ENCODE measurements at places on chromosomes 13 and 19.
A peak's percentile ranks its signal among the peaks of the same experiment; 100 is the strongest.

DNA sequence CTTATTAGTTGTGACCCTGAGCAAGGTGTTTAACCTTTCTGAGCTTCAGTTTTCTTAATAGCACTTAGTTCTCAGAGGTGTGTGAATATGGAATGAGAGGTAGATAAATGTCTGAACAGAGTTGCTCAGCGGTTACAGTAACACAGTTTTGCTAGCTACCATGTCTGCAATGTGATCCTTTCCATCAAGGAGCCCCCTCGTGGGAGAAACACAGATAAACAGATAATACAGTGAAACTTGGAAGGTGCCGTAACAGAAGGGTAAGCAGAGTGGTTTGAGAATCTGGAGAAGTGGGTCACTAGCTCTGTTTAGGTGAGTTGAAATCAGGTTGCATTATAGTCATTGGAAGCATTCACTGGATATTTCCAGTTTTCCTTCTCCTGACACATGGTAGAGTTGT, 38.9 kb downstream of the IRS2 start:
- no peak for DNase-seq

GRCh38 chr19:46716672-46717033, 261 bp downstream of the PRKD2 start:
- DNase-seq = no peak

- DNase-seq = no peak
Observed at GRCh38 chr13:27311518-27312210, 41.0 kb downstream of the RASL11A start.

- no peak for DNase-seq
Observed at GRCh38 chr19:55471266-55471665, 5.2 kb upstream of the ZNF628 start.

- no peak for DNase-seq
Observed at GRCh38 chr19:32289566-32290210, 55.7 kb upstream of the ZNF507 start.

DNA sequence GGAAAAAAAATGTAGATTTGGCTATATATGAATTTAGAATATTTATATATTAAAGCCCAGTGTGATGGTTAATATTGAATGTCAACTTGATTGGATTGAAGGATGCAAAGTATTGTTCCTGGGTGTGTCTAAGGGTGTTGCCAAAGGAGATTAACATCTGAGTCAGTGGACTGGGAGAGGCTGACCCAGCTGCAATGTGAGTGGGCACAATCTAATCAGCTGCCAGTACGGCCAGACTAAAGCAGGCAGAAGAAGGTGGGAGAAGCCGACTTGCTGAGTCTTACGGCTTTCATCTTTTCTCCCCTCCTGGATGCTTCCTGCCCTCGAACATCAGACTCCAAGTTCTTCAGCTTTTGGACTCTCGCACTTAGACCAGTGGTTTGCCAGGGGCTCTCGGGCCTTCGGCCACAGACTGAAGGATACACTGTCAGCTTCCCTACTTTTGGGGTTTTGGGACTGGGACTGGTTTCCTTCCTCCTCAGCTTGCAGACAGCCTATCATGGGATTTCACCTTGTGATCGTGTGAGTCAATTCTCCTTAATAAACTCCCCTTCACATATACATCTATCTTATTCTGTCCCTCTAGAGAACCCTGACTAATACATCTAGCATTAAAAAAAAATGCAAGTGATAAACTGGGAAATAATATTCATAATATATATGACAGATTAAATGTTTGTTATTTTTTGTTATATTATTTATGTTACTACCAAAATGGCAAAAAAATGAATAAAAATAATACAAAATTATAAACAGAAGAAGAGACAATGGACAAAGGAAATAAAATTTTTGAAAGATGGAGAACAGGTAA, 122.4 kb downstream of the DLEU7 start:
- no peak for DNase-seq

- DNase-seq = no peak
Observed at GRCh38 chr19:28956961-28957360, 256.0 kb downstream of the UQCRFS1 start.

DNA sequence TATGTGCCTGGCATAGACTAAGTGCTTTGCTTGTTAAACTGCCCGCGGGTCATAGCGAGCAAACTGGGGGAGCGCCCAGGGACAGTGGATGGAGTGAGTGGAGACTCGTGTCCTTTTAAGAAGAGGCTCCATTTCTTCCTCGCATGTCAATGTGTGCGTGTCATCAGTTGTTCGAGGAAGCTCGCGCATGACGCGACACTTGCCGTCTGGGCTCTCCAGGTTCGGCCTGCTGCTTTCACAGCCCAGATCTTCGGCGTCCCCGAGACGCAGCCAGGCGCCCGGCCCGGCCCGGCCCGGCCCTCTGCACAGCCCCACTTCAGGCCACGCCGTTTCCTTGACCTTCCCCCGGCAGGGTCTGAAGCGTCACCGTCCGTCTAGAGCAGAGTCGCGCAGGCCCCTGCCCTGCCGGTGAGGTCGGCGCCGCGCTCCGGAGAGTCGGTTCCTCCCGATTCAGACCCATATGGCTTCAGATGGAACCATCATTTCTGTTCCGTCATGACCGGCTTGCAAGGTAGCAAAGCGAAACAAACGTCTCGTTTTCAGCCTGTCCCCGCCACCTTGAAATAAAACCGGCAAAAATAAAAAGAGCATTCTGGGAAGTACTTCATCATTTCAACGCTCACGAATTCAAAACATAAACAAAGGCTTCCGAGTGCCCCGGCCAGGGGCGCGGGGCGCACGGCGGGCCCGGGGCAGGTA, 599 bp upstream of the ARHGEF7 start:
- no peak for DNase-seq

- DNase-seq = no peak
Observed at GRCh38 chr19:51607920-51608562, 22.2 kb downstream of the SIGLEC5 start.

- no peak for DNase-seq
Observed at GRCh38 chr19:29789007-29789406, 22.8 kb upstream of the CCNE1 start.

DNA sequence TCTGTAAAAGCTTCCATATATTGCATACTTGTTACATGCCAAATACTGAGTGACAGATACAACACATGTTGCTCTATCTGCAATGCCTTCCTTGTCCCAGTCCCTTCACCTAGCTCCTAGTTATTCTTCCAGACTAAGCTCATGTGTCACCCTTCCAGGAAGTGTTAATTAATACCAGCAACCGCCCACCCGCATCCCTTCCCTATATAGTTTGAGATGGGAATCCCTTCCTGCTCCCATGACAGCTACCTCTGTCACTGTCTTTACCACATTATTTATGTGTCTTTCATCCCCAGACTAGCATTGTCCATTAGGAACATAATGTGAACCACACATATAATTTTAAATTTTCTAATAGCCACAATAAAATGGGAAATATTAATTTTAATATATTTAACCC, 49.5 kb upstream of the FRY start:
- DNase-seq = no peak

GRCh38 chr13:97174638-97175037, 47.5 kb upstream of the MBNL2 start:
- DNase-seq = no peak

DNA sequence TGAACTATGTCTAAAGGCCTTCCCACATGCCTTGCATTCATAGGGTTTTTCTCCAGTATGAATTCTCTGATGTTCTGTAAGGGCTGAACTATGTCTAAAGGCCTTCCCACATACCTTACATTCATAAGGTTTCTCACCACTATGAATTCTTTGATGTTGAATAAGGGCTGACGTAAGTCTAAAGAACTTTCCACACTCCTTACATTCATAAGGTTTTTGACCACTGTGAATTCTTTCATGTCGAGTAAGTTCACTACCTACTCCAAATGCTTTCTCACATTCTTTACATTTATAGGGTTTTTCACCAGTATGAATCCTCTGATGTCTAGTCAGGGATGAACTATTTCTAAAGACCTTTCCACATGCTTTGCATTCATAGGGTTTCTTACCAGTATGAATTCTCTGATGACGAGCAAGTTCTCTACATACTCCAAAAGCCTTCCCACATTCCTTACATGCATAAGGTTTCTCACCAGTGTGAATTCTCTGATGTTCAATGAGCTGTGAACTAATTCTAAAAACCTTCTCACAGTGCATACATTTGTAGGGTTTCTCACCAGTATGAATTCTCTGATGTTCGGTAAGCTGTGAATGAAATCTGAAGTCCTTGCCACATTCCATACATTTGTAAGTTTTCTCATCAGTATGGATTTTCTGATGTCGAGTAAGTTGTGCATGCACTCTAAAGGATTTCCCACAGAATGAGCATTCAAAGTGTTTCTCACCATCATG, 19.1 kb upstream of the ZNF260 start:
- DNase-seq = no peak

- DNase-seq = no peak
Observed at GRCh38 chr13:106349080-106349931, 186.2 kb downstream of the EFNB2 start.

DNA sequence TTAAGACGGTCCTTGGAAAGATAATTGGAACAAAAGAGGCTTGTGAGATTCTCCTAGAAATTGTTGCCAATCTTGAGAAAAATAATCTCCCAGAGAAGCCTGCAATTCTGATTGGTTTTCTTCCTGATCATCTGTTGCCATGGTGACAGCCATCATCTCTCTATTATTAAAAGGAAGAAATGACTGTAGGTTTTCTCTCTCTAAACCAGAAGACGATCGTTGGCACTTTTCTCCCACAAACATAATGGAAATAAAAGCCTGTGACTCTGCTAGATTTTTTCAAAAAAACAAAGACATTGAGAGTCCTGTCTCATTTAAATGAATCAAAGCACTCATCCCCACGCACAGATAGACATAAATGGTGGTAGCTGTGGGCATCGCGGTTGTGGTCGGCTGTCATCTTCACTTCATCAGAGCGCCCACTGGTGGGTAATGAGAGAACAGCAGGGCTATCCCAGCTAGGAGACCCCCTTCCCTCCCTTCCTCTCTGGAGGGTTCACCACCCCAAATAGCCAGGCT, 21.7 kb upstream of the CALM3 start:
- DNase-seq = peak; percentile 12

GRCh38 chr13:21825186-21825585, 154.3 kb downstream of the FGF9 start:
- DNase-seq = no peak

DNA sequence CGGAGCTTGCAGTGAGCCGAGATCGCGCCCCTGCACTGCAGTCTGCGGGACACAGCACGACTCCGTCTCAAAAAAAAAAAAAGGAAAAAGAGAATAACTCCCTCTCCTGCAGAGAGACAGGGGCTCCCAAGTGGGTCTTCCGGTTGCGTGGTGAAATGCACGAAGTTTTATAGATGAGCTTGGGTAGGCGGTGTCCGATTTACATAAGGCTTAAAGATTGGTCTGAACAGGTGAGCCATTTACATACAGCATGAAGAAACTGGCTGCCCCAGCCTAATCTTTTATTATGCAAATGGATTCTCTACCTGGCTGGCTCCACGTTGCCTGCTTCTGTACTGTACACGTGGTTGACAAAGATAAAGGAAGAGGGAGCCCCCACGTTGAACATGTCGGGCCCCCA, 19.5 kb downstream of the ADGRE2 start:
- DNase-seq = no peak

GRCh38 chr19:43468354-43469159, 3.1 kb upstream of the LYPD3 start:
- no peak for DNase-seq

DNA sequence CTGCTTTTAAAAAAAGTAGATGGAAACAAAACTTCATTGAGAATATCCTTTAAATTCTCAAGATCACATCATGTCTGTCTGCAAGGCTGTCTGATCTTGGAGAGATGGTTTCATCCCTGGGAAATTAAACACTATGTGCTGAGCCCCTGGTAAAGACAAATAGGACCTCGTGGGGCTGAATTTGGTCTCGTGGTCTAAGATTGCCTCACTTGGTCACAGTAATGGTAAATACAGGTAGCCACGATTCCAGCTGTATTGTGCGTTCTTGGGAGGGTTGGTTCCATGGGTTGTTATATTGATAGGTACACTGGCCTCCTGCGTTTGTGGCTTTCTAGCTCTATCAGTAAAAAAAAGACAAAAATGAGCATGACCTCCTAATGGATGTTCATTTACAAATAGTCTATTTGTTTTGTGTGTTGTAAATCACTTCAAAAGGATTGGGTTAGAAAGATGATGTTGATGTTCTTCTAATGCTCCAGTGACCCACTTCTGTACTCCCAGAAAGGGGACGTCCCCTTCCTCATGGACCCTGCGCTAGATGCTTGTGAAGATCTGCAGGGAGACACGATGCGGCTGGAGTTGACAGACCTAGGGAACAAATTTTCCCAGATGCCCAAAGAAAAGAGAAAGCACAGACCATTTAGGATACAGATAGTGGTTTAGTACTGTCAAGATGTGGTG, 1.8 kb downstream of the CEBPG start:
- DNase-seq = no peak

GRCh38 chr13:37379841-37380240, 218.7 kb downstream of the POSTN start:
- no peak for DNase-seq

DNA sequence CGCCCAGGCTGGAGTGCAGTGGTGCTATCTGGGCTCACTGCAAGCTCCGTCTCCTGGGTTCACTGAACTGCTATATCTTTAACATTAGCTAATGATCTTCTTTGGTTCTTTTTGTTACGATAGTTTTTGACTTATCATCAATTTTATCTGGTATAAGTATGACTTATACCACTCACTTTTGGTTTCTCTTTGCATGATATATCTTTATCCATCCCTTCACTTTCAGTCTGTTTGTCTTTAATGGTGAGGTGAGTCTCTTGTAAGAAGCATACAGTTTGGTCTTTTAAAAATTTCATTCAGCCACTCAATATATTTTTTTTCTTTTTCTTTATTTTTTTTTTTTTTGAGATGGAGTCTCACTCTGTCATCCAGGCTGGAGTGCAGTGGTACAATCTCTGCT, 58.4 kb downstream of the ADGRE1 start:
- DNase-seq = no peak

DNA sequence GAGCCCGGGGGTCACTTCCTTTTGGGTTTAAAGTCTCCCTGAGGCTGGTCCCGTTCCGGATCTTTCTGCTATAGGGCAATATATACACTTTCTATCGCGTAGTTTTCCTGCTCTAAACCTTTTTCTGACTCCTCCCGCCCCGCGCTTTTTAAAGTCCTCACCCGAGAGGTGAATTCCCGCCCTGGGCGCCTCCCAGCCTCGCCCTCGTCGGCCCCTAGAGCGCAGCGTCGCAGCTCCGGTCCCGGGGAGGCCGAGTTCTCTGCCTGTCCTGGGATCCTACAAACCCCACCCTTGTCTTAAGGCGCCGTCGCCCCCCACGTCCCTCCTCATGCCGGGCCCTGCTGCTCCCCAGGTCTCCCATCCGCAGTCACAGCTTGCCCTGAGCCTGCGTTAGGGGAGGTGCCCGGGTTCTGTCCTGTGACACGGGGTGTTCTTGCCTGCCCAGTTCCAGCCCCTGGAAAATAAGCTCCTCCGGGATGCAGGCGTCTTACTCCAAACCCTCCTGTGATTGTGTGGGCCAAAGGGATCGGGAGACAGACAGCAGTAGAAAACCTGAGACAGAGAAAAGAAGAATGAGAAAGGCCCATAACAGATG, 491 bp downstream of the ZNF525 start:
- DNase-seq = peak; percentile 40

Data from effector CD8-positive, alpha-beta T cell (primary cell).